8988T (cell line): ENCODE measurements at places on chromosomes 3 and 15.
A peak's percentile ranks its signal among the peaks of the same experiment; 100 is the strongest.

DNA sequence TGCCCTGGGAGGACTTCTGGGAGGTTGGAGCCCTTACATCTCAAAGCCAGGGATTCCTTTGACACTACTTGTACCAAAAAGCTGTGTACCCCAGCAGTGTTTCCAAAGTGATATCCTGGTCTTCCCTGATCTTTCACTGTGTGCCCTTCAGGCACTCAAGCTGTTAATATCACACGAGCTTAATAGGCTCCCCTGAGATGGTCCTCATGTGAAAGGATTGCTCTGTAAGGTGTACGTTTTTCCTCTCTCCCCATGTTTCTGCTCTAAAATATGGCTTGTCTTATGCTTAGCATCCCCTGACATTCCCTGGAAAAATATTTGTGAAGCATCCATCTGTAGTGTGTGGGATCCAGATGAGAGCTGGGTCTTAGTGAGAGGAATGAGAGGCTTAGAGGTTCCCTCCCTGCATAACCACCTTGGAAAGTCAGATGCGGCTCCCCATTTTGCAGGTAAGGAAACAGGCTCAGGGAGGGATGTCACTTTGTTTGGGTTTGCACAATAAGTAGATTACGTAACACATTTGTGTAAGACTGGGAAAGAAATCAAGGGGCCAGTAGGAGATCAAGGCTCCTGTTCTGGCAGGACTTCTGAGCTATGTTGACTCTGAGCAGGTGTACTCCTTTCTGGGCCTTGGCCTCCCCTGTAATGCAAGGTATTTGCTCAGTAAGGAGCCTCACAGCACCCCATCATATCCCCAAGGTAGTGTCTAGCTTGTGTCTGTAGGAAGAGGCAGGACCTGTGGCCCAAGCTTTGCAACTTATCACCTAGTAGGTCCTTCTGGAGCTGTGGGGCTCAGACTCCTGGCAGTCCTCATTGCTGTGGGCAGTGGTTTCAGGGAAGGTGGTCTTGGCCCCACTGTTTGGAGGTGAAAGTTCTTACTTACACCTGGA lies 667 bp upstream of the ACOX2 start:
- no peak for DNase-seq

DNA sequence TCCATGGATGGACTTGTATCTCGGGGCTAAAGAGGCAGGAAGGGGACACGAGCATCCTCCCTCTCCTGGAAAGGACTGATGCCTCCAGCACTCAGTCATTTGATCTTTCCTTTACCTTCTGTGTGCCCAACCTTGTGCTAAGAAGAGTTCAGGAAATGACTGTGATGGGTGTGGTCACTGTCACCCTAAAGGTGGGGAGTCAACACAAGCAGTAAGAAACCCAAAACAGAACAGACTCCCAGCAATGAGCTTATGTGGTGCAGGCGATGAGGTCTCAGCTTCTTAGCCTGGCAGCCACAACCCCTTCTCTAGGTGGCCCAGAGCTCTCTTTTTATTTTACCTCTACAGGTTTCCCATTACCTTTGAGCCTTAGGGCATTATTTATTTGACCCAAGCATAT lies 3.8 kb downstream of the MPI start:
- DNase-seq, result no peak

DNA sequence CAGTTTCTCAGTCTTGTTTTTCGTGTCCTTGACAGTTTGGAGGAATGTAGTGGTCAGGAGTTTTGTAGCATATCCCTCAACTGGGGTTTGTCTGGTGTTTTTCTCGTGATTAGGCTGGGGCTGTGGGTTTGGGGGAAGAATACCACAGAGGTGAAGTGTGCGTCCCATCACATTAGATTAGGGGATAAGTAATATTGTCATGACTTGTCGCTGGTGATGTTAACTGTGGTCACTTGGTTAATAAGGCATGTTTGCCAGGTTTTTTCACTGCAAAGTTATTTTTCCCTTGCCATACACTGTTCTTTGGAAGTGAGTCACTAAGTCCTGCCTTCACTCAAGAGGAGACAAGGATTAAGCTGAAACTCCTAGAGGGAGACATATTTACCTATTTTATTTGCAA lies 39.1 kb downstream of the PAK2 start:
- no peak for DNase-seq

DNA sequence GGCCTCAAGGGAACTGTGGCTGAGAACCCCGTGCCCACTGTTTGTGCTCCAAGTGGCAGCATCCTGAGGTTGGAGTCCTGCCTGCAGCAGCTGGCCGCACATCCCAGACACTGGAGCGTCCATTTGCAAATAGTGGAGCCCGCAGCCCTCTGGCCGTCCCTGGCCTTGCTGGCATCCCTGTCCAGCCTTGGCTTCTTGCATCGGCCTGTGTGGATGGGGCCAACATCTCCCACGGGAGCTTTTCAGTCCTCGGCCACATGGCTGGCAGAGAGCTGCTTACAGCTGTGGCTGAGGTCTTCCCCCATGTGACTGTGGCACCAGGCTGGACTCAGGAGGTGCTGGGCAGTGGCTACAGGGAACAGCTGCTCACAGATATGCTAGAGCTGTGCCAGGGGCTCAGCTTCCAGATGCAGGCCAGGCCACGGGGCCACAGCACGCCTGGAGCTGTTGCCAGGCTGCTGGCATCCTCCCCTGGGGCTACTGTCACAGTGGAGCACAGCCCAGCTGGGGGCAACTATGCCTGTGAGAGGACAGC lies 71.2 kb downstream of the FAM43A start:
- DNase-seq, result no peak

DNA sequence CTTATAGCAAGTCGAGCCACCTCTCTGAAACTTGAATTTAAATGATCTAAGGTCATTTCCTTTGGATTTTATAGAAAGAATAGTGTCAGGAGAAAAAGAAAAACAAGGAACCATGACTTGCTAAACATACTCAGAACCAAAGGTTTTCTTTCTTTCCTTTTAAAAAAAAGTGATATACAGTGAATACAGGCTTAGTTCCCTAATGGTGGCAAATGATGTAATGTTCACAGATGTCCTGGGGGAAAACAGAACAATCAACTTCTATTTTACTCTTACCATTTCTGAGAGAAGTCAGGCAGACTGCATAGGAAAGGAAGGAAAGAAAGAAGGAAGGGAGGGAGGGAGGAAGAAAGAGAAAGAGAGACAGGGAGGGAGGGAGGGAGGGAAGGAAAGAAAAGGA lies 56.5 kb downstream of the ST6GAL1 start:
- no peak for DNase-seq

- DNase-seq, result no peak
Observed at GRCh38 chr3:18892047-18892446, 256.3 kb upstream of the KCNH8 start.

GRCh38 chr3:69282181-69282580 lies 103.7 kb downstream of the FRMD4B start:
- no peak for DNase-seq

- DNase-seq, result no peak
Observed at GRCh38 chr3:119469418-119470189, 841 bp downstream of the POGLUT1 start.

- DNase-seq, result no peak
Observed at GRCh38 chr15:80289528-80290495, 37.8 kb upstream of the CTXND1 start.

DNA sequence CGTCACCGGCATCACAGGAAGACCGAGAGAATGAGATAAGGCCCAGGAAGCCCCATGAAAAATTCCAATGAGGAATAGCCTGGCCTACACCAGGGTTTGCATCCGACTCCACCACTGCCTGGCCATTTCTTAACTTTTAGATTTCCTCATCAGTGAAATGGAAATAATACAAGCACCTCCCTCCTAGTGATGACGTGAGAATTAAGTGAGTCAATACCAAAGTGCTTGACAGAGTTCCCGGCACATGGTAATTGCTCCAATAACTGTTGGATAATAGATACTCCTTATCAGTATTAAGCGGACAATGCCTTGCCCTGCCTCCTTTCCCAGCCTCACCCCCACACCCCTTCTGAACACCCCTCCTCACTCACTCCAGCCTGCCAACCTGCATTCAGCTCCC lies 105.4 kb downstream of the TLE3 start:
- no peak for DNase-seq

DNA sequence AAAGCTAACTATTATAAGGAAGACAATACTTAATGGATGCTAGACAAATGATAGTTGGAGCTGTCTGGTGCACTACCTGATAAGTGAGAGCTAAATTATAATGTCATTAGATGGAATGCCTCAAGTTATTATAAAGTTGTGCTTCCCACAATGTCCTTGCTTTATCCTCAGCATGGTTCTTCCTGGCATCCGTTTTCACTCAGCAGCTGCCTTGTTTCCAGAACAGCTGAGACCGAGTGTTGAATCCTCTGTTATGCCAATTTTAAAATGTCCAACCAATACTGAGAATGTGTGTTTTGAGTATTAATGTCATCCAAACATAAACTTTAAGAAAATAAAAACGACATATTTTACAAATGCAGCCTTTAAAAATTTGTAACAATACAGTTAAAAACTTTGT lies 286.7 kb upstream of the SOX2 start:
- DNase-seq, result no peak

DNA sequence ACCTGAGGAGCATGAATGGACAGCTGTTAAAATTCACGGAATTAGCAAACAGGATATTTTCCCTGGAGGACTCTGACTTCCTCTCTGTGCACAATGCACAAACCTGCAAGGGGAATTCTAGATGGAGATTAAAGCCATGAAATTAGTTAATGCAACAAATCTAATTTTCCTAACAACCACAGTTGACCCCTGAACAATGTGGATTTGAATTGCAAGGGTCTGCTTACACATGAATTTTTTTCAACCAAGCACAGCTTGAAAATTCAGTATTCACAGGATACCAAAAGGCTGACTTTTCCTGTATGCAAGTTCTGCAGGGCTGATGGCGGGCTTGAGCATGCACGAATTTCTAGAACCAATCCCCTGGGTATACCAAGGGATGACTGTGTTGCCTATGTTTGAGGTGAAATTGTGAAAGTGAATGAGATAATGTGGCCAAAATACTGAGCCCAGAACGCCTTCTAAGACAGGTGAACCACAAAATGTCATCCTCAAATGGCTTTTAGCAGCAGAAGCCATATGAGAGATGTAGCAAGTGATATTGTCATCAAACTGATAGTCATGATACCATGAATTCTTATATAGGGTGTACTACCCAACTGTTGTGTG lies 52.5 kb downstream of the COL8A1 start:
- DNase-seq, result no peak

- peak; percentile 9 for DNase-seq
Observed at GRCh38 chr3:150370122-150370602, 37.9 kb upstream of the TSC22D2 start.

GRCh38 chr15:67005294-67005996 lies 60.0 kb upstream of the SMAD3 start:
- no peak for DNase-seq

- no peak for DNase-seq
Observed at GRCh38 chr15:73838831-73839426, 34.4 kb upstream of the TBC1D21 start.

DNA sequence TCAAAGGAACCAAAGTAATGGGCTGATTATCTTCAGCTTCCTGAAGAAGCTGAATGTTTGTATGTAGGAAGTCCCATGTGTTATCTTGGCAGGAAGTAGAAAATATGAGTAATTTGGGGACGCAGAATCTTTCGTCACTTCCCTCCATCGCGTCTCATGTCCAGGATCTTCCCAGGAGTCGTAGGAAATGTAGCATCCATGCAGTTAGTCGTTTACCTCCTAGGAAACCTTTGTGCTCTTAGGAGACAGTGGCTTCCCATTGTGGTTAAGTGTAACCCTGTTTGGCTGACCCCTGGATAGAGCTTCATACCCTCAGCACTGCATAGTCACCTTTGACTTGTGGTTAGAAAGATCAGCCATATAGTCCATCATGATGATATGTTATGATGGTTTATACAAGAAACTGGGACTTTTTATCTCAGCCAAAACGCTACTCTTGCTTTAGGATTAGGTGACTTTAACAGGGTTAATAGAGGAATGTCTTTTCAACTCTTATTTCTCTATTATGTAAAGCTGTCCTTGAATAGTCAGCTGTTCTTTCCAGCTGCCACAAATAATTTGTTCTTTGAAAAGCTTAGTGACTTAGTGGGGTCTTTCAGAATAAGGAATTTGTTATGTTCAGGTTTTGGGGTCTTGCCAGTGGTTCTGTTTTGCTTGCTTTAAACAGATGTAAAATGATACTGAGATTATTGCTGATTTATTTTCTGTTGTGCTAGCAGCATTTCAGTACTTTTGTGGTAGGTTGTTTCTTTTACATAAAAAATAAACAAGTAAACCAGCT lies 92.2 kb downstream of the KLHL25 start:
- DNase-seq, result no peak

DNA sequence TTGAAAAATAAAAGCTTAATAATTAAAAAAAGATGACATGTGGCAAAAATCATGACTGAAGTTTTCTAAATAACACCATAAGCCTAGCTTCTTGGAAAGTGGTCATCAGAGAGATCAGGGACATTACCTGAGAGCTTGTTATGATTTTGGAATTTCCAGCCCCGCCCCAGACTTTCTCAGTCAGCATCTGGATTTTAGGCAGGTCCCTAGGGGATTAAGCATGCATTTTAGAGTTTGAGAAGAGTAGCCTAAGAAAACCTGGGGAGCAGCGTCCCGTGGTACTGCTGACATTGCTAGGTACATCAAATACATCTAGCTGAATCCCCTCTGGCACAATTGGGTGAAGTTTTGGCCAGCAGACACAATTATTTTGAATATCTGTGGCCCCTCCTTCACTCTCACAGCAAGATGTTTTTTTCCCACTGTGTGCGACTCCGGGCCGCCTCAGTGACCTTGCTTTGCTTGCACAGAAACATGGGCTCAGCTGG lies 58.7 kb upstream of the MEF2A start:
- DNase-seq, result no peak

DNA sequence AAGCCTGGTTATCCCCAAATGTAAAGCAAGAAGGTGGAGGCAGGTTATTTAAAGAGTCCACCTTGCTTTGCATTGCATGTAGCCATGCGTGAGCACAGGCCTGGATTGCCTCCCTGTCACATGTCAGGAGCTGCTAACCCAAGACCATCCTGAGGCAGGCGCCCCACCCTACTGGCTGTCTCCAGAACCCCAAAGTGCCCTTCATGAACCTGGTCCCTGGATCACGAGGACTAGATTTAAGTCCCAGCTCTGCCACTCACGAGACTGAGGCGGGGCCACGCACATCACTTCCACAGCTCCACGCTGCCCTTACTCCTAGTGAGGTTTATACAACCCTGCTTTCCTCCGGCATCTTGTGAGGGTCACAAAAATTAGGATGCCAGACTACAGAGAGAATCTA lies 17.6 kb downstream of the MRPL46 start:
- DNase-seq, result no peak
